ENCODE measurements at places on chromosomes 6 and 20. TPM values are rescaled to one million over a fixed set of nuclear protein-coding genes. Genes with fewer than 3 reads are reported as not detected.
A peak's percentile ranks its signal among the peaks of the same experiment; 100 is the strongest.

GRCh38 chr6:1035401-1035800 is 276.5 kb upstream of the FOXQ1 start:
- DNase-seq: no peak

DNA sequence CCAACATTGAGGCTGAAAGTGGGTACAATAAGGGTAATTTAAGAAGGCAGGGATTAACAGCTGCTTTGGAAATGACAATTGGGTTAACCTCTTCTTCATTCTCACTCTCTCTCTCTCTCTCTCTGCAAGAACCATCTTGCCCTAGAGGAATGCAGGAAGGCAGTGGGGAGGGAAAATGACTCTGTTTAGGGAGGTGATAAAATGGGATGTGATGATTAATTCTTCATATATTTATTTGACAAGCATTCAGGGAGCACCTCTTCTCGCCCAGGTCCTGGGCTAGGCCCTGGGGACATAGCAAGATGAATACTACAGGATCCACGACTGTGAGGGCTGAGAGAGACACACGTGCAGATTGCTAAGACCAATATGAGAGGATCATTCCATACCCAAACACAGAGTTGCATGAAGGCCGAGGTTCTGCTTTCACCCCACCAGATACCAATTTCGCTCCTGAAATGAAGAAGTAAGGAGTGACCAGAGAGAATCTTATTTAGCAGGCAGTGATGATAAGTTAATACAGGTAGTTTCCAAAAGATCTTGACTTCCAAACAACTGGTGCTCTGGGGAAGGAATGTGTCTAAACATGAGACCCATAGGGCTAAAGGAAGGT is 13.3 kb upstream of the PTPN1 start:
- peak; percentile 35 for DNase-seq

GRCh38 chr20:3014179-3014578 is 29.2 kb upstream of the GNRH2 start:
- DNase-seq: no peak

- peak; percentile 51 for DNase-seq
Observed at GRCh38 chr6:139334806-139335446, 39.5 kb downstream of the CITED2 start.

GRCh38 chr6:16739329-16739801 is 21.9 kb downstream of the ATXN1 start:
- DNase-seq: no peak

- DNase-seq: no peak
Observed at GRCh38 chr6:147625946-147626345, 117.5 kb downstream of the SAMD5 start.

DNA sequence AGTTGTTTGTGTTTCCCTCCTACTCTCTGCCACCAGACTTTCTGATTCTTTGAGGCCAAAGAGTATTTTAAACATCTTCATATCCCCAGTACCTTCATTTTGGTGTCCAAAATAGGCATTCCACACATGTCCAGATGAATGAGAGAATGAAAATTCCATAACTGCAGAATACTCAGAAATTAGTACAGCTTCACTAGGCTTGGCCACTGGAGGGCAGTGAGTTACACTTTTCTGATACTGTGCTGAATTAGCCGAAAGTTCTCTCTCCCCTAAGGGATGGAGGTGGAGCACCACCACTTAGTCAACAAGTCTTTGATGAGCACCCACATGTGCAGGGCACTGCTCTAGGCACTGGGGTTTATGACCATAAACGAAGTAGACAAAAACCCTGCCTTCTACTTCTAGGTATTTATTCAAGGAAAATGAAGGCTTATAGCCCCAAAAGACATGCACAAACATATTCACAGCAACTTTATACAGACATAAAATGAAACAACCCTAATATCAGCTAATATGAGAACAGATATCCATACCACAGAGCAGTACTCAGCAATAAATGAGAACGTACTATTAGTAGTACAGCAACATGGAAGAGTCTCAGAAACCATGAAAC is 46.1 kb upstream of the TMEM217 start:
- no peak for DNase-seq

DNA sequence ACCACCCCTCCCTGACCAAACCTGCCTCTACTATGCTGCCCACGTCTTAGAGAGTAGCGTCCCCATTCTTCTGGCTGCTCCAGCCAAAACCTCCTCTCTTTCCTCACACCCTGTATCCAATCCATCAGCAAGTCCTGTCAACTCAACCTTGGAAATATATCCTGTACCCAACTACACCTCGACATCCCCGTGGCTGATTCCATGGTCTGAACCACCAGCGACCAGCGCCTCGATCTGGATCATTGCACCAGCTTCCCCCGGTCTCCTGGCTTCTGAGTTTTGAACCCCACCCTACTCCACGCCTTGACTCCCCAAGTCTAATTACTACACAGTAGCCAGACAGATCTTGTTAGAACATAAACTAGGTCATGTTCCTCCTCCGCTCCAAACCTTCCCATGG is 9.8 kb downstream of the NRSN2 start:
- DNase-seq: no peak

DNA sequence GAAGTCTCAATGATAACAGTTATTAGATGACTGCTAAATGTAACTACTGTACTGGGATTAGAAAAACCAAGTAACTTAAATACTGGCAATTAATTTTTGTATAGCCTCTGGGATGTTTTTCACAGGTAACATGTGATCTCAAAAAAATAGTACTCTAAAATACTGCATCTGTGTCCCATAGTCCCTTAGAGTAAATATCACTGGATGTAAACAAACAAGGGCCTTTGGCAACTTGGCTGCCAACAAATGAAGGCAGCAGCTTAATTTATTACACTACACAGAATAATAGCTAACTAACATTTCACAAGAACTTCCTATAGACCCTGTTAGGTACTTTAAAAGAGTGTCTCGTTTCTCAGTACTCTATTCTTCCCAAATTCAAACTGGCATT is 14.0 kb downstream of the ARHGAP18 start:
- DNase-seq: no peak

- DNase-seq: peak; percentile 77
Observed at GRCh38 chr6:33613146-33613794, 7.9 kb upstream of the ITPR3 start.

GRCh38 chr6:15357782-15358181 is 111.9 kb downstream of the JARID2 start:
- no peak for DNase-seq

DNA sequence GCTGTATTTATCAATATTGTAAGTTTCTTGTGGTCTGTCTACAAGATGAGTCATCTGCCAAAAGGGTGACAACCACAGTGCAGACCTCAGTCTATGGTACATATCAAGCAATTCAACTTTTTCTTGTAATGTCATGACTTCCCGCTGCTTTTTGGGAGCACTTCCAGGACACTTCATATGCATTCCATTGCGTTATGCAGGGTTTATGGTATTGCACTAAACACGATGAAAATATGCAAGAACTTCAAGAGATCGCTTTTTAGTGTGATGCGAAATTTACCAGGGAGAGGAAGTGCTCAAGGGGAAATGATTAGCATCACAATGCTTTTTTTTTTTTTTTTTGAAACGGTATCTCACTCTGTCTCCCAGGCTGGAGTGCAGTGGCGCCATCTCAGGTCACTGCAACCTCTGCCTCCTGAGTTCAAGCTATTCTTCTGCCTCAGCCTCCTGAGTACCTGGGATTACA is 166.5 kb downstream of the TFAP2A start:
- DNase-seq: peak; percentile 88

DNA sequence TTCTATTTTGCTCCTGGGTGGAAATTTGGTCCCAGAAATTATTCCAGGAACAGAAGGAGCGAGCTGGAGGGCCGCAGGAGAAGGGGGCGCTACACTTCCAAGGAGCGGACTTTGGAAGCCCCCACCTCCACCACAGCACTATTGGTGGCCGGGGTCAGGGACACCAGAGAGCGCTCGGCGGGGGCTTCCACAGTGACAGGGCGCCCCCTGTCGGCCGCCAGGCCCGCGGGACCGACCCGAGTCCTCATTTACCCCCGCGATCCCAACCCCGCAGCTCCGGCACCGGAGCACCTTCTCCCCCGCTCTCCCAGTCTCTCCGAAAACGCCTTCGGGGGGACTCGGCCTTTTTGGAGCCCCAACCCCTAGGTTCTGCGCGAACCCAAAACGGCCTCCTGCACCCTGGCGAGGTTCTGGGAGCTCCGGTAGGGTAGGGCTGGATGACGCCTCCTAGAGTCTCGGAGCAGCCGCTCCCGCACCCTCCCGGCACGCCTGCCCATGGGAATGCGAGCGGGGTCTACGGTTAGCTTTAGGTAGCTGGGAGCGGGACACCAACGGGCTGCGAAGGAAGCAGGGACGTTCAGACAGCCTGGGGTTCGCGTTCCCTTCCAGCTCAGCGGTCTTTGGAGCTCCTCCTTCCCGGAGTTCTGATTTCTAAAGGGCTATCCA is 2.4 kb upstream of the FOXA2 start:
- peak; percentile 64 for DNase-seq

DNA sequence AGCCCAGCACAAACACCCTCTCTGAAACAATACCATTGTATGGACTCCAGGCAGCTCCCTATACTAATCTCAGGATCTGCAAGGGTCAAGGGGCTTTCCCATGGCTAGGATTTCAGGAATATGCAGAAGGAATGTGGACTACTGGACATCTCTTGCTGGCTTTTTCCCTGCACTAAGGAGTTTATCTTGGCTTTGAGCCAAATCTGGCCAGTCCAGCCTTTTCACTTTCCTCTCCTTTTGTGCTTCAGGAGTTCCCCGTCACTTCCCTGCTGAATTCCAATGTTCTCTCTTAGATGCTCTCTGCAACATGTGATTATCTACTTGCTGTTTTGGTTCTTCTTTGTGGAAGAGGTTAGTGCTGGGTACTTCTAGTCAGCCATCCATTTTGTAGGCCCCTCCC is 568.2 kb downstream of the HDGFL1 start:
- no peak for DNase-seq

- no peak for DNase-seq
Observed at GRCh38 chr6:162294029-162294428, 433.5 kb downstream of the PRKN start.

DNA sequence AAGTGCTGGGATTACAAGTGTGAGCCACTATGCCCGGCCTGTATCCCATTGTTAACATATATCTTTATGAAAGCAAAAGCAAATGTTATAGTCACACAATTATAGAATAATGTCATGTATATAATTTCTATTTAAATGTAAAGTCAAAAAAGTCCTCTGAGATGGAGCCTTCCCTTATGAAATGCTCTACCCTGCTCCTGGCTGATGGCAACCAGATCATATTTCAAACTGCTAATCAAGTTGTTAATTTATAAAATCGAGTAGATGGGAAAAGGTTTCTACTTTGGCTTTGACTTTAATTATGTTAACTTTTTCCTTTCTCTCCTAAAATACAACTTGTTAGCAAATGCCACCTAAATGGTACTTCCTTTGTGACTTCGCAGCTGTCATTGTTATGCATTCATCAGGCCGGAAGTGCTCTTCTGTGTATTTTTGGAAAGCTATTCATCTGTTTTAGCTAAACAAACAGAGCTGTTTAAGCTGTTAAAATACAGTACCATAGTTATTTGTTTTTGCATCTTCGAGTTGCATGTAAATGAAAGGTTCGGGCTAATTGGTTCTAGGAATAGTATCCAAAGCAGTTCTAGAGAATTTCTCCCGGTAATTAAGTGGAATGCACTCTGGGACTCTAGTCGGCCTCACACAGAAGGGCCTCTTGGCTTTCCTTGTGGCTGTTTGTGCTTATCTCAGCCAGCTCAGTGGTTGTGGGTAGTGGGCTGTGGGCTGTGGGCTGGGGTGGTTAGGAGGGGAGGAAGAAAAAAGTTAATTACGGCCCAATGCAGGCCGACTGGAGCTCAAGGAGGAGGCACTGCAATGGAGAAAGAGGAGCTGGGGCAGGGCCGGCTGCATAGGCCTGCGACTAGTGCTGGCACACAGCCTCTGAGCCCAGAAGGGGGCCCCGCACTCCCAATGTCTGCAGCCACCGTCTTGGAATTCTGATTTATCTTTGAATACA is 34.8 kb downstream of the SLC35D3 start:
- DNase-seq: no peak

- no peak for DNase-seq
Observed at GRCh38 chr6:35566794-35567193, 54.1 kb upstream of the TULP1 start.

SLC22A16 gene
- total RNA-seq: not detected

LAMA2 gene
- total RNA-seq: 0.65 TPM

GLYATL3 gene
- not detected for total RNA-seq

DXO gene
- 24.3 TPM for total RNA-seq

ESR1 gene
- total RNA-seq: not detected

RCAN2 gene
- total RNA-seq: 2.0 TPM

PKIB gene
- total RNA-seq: 23.7 TPM

DYNLT2 gene
- total RNA-seq: 1.8 TPM

DZANK1 gene
- 1.4 TPM for total RNA-seq

COL20A1 gene
- 1.3 TPM for total RNA-seq

MYLK2 gene
- 3.0 TPM for total RNA-seq

All from Daoy (cell line).